Stimulated activated CD8-positive, alpha-beta memory T cell treated with anti-CD3 and anti-CD28 coated beads, Interleukin-7, amount 100 ng/mL, for 4 hours (primary cell): ENCODE measurements at places on chromosomes 5 and 9.

DNA sequence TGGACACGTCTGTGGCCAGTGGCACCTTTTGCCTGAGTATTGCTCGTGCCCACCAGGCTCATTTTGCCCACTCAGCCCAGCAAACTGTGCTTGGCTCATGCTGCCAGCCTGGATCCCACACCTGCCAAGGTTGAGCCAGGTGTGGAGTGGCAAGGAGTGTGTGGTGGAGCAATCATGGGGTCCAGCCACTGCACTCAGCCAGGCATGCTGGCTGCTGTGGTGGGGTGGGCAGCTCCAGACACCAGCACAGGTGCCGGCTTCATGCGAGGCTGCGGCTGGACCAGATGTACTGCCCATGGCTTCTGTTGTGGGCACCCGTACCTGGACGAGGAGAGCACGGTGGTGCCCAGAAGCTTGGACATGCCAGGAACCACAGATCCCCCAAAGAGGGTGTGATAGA is 364.1 kb downstream of the TMEM38B start:
- no peak for DNase-seq

DNA sequence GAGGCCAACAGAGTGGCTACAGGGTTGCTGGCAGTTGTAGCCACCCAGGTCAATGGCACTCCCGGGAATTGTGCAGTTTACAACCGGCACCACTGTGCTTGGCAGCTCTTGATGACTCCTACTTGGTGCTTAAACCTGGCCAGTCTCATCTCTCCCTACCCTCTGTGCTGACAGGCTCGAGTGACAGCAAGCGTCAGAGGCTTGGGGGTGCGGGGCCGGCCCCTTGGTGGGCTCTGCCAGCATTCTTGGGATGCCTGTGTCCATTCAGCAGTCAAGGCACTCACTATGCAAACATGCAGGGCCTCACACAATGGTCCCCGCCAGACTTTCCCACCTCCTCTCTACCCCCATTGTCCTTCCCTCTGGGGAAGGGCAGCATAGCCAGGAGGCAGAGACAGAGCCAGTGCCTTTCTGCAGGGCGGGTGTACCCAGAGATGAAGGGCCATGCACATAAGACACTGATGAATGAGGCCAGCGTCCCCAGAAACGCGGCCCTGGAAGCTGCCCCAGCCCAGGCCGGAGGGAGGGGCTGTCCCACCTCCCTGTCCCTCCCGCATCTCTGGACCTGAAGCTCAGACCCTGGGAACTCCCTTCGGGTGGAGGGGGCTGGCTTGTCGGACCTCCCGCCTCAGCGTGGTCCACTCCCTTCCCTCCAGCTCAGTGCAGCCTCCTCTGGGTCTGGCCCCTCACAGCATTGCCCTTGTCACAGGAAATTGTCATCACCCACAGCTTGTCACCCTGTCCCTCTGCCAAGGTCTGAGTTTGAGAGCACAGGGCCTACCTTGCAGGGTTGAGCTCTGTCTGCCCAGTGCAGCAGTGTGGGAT is 26.4 kb upstream of the NOTCH1 start:
- DNase-seq: peak; percentile 14

- no peak for DNase-seq
These were observed 80.2 kb downstream of the PRKACG start for GRCh38 chr9:68933434-68934328.

DNA sequence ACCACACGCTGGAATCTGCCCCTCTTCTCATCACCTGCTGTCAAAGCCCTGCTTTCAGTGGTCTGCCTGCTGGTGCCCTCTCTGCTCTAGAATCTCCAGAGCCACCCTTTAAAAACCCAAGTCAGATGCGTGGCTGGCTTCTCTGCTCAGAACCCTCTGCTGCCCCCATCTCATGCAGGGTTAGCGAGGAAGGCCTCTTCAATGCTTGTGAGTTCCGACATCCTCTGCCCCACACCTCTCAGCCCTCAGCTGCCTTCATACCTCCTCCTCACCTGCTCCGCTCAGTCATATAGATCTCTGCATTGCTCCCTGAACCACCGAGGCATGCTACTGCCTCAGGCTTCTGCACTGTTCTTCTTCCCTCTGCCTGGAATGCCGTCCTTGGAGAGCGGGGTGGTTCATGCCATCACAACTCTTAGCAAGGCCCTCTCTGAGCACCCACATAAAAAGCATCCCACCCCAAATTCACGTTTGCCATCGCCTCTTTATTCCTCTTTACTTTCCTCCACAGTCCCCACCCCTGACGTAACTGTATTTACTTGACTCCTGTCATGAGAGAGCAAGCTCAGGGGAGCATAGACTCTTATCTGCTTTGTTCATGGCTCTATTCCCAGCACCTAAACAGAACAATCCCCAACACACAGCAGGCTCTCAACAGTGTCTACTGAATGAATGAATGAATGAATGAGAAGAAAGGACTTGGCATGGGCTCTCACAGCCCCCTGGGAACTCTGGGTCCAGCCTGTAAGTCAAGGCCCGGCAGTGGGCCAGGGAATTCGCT is 10.4 kb downstream of the SHB start:
- DNase-seq: no peak

- DNase-seq: no peak
These were observed 247.5 kb downstream of the ADAMTSL1 start for GRCh38 chr9:18721267-18721994.

- DNase-seq: no peak
These were observed 120.5 kb downstream of the C5orf15 start for GRCh38 chr5:133847886-133848285.

DNA sequence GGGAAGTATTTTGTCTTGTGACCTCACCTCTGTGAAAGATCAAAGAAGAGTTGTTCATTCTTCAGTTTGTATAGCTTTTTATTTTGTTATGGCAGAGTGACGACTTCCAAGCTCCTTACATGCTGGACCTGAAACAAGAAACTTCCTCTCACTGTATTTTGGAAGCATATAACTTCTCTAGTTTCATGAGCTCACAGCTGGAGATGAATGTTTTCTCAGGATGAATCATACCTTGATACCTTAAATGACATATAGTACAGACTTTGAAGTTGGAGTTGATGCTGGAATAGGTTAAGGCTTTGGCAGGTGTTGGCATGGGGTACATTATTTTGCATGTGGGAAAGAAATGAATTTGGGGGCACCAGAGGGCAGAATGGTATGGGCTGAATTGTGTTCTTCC is 112.5 kb downstream of the SLC25A46 start:
- DNase-seq: no peak

- DNase-seq: no peak
These were observed 524.8 kb downstream of the RAB3C start for GRCh38 chr5:59107692-59108091.

- DNase-seq: no peak
These were observed 8.4 kb downstream of the SEMA6A start for GRCh38 chr5:116566251-116566650.
